ENCODE measurements at places on chromosomes 3 and 15.

DNA sequence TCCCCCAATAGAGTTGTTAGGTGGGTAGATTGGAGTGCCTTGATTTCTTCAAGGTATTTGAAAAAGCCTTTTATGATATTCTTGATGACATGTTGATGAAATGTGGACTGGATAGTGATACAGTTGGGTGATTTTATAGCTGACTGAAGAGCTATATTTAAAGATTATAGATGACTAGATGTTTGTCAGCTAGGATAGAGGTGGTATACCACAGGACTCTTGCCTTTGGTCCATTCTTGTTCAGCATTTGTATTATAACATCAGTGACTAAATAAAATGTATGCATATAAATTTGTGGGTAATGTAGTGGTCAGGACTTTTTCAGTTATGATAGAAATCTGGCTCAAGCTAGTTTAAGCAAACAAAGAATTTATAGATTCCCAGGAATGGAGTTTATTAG lies 143.9 kb downstream of the ZNF609 start:
- DNase-seq, result no peak

DNA sequence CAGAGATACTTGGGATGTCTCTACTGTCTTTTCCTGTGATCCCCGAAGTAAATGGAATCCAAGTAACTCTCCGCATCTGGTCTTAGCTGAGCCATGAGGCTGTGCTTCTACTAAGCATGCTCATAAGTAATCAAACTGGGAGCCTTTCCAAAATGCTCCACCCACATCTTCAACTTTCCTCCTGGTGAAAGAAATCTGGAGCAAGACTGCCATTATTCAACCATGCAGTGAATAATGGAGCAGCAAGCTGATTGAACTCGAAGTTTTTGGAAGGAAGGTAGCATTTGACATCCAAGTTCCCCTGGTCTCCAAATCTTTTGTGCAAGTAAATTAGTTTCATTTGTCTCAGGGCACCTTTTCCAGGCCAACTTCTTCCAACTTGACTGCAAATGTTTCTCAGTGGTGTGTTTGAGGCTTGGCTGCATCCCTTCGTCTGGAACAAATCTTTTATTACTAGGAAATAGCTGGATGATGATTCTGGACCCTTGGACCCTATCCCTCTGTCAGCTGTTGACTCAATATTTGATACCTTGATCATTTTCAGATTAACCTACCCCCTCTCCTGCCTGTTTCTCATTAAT lies 19.4 kb downstream of the GXYLT2 start:
- no peak for DNase-seq

- no peak for DNase-seq
Measured at GRCh38 chr15:23762026-23762425, 74.9 kb upstream of the NDN start.

DNA sequence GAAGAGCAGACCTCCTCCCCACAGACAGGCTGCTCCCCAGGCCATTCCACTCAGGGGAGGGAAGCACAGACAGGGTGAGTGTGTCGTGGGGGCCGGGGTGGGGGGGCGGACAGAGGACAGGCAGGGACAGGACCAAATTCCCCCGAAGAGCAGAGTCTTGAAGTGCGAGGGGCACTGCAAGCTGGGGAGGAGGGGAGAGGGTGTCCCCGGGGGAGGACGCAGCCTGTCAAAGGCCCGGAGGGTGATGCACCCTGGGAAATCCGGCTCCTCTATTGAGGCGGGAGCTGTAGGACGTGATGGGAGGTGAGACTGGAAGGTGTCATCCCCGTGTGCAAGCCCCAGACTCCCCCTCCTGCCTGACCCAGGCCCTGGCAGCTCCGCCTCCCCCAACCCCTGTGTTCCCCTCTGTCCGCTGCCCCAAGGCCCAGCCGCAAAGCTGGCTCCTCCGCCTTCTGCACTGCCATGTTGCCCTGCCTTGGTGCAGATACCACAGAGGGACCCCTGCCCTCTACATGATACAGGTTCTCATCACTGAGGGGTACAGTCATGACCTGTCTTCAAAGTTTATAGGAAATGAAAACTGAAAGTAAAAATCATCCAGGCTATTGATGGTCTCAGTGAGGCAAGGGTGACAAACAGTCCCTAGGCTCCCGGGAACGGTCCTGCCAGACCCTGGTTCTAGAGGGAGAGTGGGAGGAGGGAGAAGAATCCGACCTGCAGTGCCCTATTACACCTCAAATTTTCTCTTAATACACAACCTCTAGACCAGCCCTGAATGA lies 76.3 kb upstream of the IQSEC1 start:
- DNase-seq, result no peak

GRCh38 chr3:40504636-40505430 lies 1.0 kb upstream of the ZNF620 start:
- DNase-seq, result no peak

DNA sequence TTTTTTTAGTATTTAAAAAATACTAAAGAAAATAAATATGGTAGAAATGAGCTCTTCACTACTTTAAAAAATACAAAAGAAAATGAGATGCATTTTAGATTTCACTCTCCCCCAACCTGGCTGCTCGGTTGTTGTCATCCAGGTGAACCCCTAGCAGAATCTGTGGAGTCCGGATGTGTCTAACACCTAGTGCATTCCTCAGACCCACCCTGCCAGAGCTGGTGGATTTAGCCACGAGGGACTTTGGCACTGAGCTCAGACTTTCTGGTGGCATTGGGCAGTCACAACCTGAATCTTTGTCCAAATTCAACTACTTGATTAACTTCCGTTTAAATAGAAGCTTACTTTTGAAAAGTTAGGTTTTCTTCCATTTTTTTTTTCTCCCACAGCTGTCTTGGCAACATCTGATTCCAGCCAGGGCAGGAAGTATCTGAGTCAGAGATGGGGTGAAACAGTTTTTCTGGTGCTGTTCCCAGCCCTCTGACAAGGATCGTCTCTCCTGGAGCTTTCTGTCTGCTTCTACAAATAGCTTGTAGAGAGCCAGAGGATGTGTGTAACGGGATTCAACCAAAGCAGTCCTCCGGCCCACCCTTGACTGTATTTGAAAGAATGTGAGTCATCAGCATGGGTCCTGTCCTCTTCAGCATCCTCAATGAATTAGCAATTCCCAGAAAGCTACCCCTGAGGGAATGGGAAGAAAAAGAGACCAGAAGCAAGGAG lies 301.8 kb upstream of the MCTP2 start:
- no peak for DNase-seq

DNA sequence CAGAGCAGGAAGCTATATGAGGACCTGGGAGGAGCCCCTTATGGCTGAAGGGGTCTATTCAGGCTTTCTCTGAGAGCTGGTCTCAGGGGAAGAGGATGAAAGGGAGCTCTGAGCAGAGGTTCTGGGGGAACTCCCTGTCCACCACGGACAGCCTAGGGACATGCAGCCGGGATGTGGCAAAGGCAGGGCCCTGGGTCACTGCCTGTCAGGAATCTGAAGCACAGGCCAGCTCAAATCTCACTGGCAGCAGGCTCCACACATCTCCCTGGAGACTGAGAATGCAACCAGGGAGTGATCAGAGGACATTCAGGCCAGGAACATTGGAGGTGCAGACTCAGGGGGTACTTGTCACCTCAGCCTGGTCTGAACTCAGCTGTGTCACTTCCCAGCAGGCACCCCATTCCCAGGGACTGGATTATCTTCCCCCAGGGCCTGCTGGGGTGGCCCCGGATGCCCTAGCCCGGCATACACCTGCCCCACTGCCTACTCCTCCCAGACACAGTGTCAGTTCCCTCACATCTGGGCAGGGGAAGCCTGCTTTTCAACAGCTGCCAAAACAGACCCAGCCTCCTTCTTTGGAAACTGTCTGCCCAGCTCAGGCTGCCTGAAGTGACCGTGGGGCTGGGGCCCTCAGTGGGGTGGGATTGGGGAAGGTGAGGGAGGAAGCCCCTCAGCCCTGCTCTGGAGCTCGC lies 18.3 kb upstream of the SEMA3F start:
- DNase-seq, result no peak

GRCh38 chr3:171348121-171348520 lies 112.1 kb downstream of the TNIK start:
- DNase-seq, result no peak

- no peak for DNase-seq
Measured at GRCh38 chr3:52361011-52361410, 44.9 kb downstream of the DNAH1 start.

- no peak for DNase-seq
Measured at GRCh38 chr3:144629381-144629780, 657.8 kb downstream of the DIPK2A start.

DNA sequence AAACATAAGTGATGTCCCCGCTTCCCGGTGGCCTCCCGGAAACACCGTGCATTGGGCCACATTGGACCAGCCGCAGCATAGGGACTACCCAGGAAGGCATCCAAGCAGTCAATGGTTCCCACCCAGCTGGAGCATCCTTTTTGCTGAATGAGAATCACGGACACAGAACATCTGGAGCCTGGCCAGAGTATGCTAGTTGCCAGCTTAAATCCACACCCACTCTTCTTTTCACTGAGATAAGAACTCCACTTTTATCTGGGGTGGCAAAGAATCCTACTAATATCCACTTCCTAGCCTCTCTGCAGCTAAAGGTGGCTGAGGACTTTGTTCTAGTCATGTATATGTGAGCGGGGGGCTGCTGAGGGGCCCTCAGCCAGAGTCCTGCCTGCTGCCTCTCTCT lies 95.2 kb upstream of the PLXNA1 start:
- no peak for DNase-seq

DNA sequence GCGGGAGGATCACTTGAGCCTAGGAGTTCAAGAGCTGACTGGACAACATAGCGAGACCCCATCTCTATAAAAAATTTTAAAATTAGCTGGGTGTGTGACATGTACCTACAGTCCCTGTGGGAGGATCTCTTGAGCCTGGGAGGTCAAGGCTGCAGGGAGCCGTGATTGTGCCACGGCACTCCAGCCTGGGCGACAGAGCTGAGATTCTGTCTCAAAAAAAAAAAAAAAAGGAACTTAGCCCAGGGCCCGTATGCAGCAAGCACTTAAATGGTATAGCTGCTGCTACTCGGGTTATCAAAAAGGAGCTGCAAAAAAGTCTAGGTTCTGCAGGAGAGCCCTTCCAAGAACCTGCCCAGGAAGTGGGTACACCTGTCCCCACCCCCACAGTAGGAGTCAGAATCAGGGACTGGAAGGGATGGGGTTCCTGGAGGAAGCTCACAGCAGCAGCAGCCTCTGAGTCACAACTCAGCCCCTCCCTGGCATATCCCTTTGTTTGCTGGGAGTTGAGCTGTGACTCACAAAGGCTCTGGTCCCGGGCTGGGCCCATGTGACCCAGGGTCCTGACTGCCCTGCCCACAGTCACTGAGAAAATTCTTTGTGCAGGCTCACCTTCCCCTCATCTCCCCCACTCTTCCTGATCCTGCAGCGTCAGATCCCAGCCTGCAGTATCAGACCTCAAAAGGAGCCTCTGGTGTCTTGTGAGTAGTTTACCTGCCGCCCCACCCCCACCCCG lies at the start of gene SPATA12:
SPATA12 (plus strand) TSS at position 576 of the 733 bp plus-strand sequence. CDS start 13,031 bp downstream, outside the sequence.
- DNase-seq, result no peak

- no peak for DNase-seq
Measured at GRCh38 chr3:71247221-71247957, 336.1 kb downstream of the FOXP1 start.

- no peak for DNase-seq
Measured at GRCh38 chr15:39153058-39153714, 427.7 kb upstream of the THBS1 start.

DNA sequence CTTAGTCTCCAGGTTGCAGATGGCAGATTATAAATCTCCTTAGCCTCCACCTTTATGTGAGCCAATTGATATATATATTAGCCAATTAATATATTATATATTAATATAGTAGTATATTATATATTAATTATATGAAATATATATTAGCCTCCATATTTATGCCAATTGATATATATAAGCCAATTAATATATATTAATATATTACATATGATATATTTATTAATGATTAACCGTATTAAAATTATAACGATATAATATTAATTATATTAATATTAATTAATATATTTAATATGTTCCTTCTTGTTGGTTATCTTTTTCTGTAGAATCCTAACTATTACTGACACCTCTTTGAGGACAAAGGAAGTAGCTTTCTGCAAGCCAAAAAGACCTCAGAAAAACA lies 972.5 kb downstream of the GBE1 start:
- DNase-seq, result no peak

DNA sequence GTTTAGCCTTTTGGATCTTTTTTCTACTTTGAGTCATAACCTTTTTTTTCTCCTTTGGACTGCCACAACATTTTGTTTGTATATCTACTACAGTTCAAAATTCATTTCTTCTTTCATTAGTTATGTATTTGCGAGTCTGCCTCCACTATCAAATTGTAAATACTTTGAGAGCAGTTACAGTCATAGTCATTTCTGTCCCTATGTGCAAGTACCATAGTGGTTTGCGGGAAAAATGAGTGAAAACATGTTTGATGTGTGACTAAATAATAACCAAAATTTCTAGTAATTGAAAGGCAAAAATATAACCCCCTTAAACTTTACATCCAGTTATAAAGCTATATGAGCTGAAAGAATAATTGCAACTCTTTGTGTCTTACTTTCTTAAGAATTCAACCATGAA lies 45.8 kb upstream of the CCDC50 start:
- no peak for DNase-seq
